Fibroblast of the conjunctiva (primary cell): ENCODE measurements at places on chromosomes 2 and 18.

DNA sequence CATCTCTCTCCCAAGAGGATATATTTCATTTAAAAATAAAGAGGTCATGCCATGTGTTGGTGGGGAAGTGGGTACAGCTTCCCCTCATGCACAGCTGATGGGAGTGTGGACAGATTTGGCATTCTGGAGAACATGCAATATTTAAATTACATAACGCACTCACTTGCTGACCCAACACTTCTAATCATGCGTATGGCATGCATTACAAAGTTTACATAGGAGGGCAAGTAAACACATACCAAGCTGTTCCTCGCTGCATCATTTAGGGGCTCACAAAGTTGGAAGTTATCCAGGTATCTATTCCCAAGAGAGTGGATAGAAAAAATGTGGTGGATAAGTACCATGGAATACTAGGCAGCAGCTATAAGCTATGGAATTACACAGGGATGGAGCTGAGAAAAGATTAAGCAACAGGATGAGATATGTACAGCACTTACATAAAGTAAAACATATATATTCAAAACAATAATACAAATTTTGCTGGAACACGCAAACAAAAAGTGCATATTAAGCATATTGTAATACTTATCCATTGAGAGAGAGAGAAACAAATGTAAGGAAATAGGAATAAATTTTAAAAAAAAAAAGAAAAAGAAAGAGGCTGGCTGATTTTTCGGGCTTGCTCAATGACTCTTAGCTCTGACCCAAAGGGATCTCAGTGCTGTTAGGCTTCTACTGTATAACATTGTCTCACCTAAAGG lies 11.0 kb downstream of the CYP1B1 start:
- DNase-seq = no peak

GRCh38 chr2:52288596-52288995 lies 1256.7 kb upstream of the NRXN1 start:
- no peak for DNase-seq

DNA sequence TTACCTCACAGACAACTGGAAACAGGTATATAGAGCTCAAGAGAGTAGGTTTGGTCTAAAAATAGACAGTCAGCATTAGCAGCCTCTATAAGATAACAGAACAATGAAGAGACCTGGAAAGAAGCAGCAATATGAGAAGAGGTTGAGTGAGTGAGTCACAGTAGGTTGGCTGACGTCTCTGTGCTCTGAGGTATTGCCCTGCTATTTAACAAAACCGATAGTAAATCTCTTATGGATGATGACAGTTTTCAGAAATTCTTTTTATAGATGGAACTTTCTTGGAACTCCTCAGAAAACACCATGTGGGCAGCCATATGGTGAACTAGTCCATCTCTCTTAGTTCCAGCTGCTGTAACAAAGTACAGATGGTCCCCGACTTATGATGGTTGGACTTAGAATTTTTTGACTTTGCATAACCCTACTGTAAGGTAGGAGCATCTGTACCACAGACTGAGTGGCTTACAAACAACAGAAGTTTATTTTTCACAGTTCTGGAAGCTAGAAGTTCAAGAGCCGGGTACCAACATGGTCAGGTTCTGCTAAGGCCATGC lies 123.5 kb downstream of the MBD2 start:
- DNase-seq = no peak

- DNase-seq = no peak
These were observed 7.6 kb downstream of the ANKRD62 start for GRCh38 chr18:12101266-12101665.

- no peak for DNase-seq
These were observed 81.1 kb downstream of the ZNF804A start for GRCh38 chr2:184679219-184680018.

DNA sequence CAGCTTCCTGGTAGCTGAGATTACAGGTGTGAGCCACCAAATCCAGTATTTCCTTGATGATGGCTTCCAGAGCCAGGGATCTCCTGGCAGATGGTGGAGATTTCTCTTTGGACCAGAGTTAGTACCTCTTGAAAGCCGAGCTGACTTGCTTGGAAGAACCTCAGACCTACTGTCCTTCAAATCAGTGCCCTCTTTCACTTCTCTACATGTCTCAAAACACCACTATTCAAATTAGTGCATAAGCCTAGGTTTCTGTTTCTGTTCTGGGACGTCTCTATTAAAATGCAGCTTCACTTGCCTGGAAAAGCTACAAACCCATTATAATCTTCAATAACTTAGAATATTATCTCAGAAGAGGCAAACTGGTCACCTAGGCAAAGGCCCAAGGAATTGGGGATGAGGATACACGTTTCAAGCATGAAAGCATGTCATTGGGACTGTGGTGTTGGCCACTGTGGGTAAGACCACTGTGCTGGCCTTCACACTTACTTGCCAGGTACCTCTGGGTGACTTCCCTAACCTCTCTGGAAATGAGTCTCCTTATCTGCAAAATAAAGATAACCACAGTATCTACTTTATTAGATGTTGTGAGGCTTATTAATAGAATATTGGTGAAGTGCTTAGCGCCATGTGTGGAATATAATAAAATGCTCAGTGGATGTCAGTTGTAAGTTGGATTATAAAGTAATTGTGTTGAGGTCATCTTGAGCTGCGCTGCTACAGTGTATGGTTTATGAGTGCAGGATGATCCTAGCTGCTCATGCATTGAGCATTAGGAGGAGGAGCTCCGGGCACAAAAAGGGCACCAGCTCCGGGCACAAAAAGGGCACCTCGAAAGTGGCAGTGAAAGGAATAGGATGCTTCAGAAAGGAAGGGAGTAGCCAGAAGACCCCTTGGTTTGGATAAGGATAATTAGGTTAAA lies 84.5 kb downstream of the DOCK10 start:
- DNase-seq = no peak

GRCh38 chr18:75341267-75341666 lies 86.2 kb downstream of the SMIM21 start:
- peak; percentile 17 for DNase-seq

DNA sequence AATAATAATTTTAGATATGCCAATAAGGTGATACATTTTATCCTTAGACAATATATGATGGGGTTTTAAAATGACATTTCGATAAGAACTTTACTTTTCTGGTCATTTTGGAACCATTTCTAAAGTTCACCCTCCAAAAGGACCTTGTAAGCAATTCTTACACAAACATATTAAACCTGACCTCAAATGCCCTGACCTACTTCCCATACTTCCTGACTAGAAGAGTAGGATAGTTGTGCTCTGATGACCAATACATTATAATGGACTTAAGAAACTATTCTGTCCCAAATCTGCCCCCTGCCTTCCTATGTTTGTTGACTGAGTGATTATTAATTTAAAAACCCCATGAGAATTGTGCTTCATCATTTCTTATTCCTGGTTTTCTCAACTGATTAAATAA lies 24.6 kb downstream of the GCA start:
- DNase-seq = no peak

DNA sequence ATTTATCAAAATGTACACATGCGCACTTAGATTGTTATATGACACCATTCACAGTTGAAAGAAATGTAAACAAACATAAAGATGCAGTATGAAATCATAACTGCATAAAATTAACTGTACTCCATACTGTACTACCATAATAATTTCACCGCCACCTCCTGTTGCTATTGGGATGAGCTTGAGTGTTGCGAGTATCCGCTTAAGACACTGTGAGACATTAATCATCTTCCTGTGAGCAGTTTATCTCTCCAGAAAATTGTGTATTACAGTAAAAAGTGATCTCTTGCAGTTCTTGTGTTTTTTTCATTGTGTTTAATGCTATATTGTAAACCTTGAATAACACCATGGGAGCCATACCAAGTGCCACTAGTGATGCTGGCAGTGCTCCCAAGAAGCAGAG lies 46.1 kb downstream of the OLA1 start:
- DNase-seq = no peak

- no peak for DNase-seq
These were observed 171.1 kb upstream of the RBMS1 start for GRCh38 chr2:160664603-160665140.

DNA sequence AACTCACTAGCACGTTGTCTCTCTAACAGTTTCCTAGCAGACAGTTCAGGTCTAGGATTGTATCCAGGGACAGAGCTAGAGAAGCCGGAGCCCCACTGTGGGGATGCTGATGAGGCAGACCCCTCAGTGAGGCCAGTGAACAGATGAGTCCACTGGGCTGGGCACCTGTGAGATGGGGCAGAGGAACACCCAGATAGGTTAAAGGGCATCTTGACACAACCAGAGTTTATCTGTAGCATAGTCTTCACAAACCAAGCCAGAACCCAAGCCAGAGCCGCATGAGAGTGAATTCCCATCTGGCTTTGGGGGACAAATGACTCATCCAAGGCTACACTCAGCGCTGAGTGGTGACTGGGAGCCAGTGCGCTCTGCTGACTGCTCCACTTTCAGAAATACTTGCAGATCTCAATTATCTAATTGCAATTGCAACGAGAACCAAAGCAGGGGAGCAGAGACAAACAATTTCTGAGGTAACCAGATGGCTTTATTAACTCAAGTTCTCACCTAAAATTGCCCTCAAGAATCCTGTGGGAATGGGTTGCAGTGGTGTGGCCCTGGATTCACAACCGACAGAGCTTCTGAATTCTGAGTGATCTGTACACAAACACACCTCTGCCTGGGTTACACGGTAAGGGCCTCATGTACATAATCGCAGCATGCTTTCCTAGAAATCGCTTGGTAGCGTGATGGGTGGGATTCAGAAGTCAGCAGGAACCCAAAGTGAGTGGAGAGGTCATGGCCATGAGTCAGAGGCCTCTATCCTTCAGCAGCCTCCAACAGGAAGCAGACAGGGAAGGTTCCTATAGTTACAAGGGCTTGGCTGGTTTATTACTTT lies 48.7 kb upstream of the MSH2 start:
- no peak for DNase-seq

DNA sequence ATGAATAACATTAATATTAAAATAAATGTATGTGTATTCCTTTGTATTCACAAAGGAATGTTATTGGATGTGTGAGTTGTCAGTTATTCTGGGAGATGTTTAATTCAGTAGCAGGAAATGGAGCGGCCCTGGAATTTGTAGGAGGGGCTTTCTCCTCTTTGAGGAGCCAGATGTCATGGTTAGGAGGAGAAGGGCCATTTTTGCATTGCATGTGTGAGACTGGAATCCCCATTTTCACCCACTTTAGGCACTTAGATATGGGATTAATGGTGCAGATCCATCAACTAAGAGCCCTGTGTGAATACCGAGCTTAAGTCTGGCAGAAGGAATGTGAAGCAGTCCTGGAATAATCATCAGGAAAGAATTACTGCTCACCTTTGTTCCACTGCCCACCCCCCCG lies 439.2 kb downstream of the PARD3B start:
- no peak for DNase-seq

- DNase-seq = peak; percentile 21
These were observed 138.1 kb downstream of the PTGR3 start for GRCh38 chr18:75070625-75071483.

GRCh38 chr18:47791461-47791985 lies 138.9 kb downstream of the SMAD2 start:
- DNase-seq = no peak

DNA sequence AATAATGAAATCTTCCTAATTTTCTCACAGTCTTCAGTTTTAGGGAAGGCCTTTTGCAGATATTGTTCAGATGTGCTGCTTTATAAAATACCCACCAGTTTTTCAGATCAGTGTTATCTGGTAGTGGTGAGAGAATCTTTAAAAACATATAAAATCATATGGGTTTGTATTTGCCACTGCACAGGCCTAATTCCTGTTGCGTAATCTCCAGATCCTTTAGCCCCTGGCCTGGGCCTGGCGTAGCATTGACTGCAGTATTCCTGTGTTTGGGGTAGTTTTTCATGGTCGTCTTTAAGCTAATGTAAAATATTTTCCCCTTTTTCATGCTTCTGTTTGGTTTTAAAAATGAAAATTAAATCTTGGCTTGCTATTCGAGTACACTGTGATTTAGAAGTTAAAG lies 43.2 kb downstream of the TSHZ1 start:
- DNase-seq = peak; percentile 10

DNA sequence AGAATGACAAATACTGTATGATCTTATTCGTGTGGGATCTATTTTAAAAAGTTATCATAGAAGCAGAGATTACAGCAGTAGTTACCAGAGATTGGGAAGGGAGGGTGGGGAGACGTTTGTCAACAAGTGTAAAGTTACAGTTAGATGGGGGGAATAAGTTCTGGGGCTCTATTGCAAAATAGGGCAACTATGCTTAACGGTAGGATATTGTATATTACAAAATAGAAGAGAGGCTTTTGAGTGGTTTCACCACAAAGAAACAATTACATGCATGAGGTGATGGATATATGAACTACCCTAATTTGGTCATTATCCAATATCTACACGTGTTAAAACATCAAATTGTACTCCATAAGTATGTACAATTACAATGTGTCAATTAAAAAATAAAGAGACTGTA lies 123.4 kb upstream of the NOSTRIN start:
- DNase-seq = no peak

GRCh38 chr2:128012698-128013097 lies 15.2 kb downstream of the SAP130 start:
- no peak for DNase-seq

DNA sequence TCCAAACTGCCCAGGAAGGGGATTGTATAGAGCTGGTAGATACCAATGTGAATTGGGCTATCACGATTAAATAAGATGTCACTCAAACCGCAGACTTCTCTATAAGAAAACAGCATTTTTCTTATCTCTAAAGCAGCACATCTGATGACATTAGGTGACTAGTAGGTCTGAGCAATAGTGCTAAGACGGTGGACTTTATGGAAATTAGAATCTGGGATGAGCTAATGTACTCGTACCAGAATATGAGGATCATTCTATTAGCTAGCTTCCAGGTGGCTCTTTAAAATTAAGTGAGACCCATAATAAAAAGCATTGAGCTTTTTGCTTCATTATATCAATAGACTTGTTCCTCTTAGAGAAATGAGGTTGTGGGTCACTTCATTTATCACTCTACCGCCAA lies 130.0 kb upstream of the MC4R start:
- no peak for DNase-seq

- DNase-seq = peak; percentile 21
These were observed 85.4 kb downstream of the MAP3K20 start for GRCh38 chr2:173161040-173161439.

- no peak for DNase-seq
These were observed 158.9 kb downstream of the TWIST2 start for GRCh38 chr2:239006622-239007285.

- peak; percentile 14 for DNase-seq
These were observed at the start of the genes PECR and TMEM169 for GRCh38 chr2:216081487-216082116. TSS of gene PECR (minus strand) at chr2:216081809. CDS start at chr2:216081741, 68 bp downstream. TSS of gene TMEM169 (plus strand) at chr2:216081919. CDS start at chr2:216095964, 14,045 bp downstream.

DNA sequence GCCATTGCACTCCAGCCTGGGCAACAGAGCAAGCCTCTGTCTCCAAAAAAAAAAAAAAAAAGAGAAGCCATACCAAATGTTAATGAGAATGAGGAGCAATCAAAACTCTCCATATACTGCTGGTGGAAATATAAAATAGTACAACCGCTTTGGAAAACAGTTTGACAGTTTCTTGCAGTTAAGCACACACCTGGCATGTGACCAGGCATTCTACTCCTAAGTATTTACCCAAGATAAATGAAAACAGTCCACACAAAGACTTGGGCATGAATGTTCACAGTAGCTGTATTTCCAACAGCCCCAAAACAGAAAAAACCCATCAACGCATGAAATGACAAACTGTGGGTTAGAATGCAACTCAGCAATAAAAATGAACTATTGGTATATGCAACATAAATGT lies 76.0 kb upstream of the ST8SIA5 start:
- no peak for DNase-seq
